ENCODE measurements at places on chromosomes 7 and 10.

DNA sequence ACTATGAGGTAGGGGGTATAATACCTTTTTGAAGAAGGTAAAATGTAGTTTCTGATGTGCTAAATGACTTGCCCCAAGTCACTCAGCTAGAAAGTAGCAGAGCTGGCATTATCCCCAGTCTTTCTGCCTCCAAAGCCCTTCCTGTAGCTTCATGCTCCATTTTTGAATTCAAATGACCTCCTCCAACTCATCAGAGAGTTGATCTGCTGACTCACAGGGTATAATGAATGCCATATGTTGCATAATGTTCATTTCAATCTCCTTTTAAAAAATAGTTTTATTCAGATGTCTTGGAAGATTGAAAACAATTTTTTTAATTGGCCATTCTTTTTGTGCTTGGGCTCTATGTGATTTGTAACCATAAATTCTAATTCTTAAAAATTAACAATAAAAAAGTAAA is 272.8 kb upstream of the IMMP2L start:
- DNase-seq = no peak

DNA sequence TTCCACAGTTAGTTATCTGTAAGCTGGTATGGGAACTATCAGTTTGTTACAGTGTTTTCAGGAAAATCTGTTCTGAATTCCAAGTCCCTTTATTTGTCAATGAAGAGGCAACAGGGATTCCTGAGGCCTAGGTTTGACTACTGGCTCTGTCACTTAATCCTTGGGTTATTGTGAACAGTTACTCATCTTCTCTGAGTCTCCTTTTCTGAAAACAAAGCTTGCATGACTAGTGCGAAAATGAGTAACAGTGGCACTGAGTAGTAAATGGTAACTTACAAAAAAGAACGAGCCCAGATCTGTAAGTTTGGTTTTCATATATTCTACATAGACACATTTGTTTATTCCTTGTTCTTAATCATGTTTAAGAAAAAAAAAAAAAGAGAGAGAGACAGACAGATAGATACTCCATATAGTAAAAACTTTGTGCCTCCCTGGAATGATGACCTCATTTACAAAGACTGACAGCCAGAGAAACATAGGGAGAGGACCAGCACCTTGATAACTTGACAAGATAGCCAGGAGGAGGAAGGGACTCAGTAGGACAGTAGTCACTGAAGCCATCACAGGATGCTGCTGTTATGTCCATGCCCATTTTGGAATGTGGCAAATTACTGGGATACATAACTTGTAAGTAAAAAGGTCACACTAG is 1.9 kb downstream of the MRPS33 start:
- DNase-seq = no peak

DNA sequence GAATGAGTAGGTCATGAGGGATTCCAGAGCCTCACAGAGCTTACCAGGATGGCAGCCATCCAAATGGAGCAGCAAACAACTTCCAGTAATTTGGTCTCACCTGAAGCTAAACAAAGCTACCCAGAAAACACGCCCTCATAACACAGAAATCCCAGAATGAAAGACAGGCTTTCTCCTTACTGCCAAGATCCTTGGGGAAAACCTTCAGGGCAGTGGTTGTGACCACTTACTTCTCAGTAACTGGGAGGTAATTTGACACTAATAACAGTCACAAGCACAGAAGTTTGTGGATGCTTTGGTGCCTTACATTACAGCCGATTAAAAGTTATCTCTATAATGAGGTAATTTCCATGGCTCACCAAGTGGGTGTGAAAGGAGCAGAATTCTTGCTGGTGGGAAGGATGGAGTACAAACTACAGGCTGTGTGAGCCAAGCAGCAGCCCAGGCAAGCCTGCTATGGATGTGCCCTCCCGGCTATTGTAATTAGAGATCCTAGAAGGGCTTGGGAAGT is 10.4 kb downstream of the WDR91 start:
- no peak for DNase-seq

GRCh38 chr7:126303926-126304325 is 948.8 kb downstream of the GRM8 start:
- no peak for DNase-seq

DNA sequence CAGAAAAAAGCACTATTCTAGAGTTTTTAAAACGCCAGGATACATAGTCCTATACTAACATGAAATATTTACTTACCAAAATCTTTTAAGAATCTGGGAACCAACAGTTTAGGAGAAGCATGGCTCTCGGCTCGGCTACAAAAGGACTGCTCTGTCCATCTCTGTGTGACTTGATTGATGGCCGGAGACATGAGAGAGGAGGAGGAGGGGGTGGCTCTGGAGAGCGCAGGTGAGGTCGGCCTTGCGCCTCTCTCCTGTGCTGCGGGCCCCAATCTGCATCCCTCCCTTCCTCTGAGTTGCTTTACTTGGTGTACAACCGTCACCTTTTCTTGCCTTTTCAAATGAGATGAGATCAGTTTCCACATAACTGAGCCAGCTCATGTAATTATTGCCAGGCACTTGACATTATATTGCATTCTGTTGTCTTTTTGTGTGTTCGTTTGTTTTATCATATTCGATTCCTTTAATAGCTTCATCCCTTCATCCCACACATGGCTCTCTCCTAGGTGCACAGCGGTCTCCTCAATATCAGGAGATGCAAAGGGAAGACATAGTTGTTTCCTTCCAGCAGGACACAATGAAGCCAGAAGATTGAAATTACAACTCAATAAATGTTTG is 87.8 kb upstream of the KLF6 start:
- no peak for DNase-seq

DNA sequence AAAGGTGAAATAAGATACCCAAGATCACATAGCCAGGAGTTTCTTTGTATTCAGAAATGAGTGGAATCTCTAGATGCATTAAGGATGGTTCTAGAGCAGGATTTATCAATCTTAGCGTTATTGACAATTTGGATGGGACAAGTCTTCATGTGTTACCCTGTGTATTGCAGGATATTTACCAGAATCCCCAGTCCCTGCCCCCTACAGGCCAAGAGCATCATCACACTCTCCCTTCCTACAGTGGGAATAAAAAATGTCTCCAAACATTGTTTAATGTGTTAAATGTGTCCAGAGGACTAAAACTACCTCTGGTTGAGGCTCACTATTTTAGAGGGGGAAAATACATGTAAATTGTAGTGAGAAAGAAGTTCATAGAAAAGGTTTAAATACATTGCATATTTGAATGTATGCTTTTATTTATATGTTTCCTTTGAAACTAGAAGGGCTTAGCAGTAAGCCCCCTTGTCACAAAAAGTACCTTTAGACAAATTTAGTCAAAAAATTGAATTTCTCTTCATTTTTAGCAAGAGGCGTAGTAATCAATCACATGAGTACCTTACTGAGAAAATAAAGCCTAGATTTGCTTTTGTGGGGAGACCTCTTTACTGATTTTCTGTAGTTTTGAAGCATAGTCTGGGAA is 141.2 kb downstream of the MLLT10 start:
- peak; percentile 42 for DNase-seq

DNA sequence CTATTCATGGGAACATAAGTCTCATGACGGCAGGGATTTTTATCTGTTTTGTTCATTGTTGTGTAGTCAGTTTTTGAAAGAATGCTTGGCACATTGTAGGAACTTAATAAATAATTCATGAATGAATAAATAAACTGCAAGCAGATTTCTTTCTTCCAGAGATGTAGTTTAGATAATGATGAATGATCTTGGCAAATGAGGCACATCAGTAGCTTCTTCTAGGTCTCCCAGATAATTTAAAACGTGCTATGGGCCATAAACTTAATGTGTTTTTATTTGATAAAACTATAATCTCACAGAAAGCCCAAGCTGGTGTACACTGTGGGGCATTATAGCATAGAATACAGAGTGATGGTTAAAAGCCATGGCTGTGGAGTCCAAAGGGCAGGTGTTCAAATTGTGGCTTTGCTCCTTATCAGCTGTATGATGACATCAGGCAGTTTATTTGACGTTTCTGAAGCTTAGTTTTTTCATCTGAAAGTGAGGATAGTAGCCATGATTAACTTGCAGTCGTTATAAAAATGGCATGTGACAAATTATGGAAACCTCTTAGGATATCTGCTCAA is 3.5 kb downstream of the MGAM start:
- DNase-seq = peak; percentile 87

- no peak for DNase-seq
Observed at GRCh38 chr7:48660306-48660870, 264.0 kb upstream of the CDC14C start.

DNA sequence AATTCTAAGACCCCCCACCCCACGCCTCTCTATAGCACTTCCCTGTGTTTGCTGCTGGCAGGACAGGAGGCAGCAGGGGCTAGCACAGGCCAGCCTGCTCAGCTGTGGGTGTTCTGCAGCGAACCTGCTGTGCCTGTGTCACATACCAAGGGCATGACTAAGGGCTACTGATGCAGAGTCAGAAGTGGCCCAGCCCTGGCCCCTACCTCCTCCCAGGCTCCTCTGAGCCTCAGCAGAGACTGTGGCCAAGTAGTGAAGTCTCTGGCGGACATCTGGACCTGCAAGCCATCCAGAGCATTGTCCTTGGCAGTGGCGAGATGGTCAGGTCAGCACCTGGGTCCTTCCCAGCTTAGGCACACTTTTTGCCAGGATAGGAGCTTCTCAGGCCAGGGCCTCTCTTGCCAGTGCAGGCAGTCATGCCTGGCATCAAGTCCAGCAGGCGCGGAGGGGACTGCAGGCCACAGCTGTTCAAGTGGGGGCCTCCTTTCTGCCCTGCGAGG is 116.3 kb upstream of the RET start:
- DNase-seq = no peak

DNA sequence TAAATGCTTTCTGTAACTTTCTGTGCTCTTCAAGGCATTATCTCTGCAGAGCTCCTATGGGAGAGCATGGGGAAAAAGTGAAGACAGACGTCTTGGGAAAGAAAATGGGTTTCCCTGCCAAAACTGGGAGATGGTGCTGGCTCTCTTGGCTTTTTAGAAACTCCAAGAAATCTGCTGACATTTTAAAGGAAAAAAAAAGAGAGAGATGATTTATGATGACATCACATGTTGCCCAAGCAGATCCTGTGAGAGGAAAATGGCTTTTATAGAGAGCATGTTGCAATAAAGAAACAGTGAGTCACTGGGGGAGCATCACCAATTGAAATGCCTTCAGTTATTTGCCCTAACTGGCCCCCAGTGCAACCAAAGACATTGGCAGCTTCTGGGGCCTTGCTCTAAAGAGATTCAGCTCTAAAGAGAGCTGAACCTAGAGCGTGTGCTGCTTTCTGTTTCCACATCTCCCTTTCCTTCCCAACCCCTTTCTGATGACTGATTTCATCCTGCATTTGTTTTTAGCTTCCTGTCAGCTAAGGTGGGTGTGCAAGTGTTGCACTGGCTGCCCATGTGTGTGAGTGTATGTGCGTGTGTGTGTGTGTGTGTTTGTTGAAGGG is 37.7 kb downstream of the LRMDA start:
- no peak for DNase-seq
